ENCODE measurements at places on chromosomes 2 and 18. TPM values are rescaled to one million over a fixed set of nuclear protein-coding genes. Genes with fewer than 3 reads are reported as not detected.

The PARD6G gene
- total RNA-seq: 3.6 TPM

The CXCR1 gene
- total RNA-seq: not detected

The SERPINB4 gene
- not detected for total RNA-seq

The MOGAT1 gene
- total RNA-seq: not detected

The AQP12B gene
- total RNA-seq: not detected

The MERTK gene
- 8.7 TPM for total RNA-seq

The C2orf80 gene
- not detected for total RNA-seq

The CABLES1 gene
- total RNA-seq: 6.1 TPM

The MLPH gene
- total RNA-seq: 36.0 TPM

The GPR75 gene
- total RNA-seq: 1.5 TPM

All from epithelial cell of proximal tubule (primary cell).